ENCODE measurements at places on chromosomes 5 and 9.

- no peak for DNase-seq
Observed at GRCh38 chr5:96459313-96460121, 26.5 kb upstream of the PCSK1 start.

DNA sequence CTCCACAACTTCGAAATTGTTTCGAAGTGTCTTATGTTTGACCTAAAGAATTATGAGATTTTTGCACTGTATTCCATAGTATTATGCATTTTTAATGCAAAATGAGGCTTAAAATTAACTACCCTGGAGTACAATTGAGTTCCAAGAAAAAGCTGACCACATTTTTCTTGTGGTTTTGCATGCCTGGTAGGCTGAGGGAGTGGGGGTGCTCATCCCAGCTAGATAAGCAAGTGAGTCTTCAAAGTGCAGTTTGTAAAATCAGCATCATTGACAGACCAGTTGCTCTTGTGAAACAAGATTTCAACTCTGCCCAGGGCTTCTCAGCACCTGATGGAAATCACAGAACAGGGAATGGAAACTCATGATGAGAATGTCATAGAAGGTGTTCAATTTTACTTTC, 17.0 kb upstream of the NDUFS4 start:
- DNase-seq: no peak

DNA sequence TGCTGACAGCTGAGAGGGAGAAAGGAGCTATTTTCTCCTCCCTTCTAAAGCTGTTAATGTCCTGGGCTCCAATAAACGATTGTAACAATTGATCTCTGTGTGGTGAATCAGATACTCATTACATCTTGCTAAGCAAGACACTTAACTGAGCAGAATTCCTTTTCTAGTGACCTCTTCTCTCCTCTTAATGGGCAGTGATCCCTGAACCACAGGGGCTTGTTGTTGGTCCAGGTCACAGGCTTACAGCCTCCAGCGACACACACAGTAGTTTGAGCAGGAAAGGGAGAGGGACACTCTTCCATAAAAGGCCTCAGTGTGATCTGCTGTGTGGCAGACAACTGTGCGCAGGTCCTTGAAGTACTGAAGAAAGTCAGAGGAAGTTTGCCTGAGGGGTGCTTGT, 58.5 kb upstream of the MYO10 start:
- DNase-seq: no peak

DNA sequence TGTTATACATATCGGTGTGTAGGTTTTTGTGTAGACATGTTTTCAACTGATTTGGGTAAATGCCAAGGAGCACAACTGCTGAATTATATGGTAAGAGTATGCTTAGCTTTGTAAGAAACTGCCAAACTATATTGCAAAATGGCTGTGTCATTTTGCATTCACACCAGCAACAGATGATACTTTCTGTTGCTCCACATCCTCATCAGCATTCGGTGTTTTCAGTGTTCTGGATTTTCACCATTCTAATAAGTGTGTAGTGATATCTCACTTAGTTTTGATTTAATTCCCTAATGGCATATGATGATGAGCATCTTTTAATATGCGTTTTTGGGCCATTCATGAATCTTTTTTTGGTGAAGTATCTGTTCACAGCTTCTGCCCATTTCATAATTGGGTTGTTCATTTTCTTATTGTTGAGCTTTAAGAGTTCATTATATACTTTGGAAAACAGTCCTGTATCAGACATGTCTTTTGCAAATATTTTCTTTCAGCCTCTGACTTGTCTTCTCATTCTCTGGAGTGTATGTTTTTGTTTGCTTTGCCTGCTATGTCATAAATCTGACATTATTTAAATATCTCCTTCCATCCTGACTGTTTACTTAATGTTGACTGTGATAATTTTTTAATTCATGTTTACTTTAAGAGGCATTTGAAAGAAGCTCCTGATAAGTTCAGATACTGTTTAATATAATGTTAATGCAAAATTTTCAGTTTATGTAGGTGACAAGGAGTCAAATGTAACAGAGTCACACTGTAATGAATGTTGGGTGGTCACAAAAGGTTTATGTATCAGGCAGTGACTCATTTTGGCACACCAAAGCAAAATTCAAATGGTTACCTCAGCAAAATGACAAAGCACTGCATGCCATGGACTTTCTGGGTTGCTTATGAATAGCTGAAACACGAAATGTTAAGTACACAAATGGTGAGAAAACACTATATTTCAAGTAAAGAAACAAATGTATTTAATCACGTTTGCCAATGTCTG, 181.1 kb upstream of the DAB2 start:
- no peak for DNase-seq

DNA sequence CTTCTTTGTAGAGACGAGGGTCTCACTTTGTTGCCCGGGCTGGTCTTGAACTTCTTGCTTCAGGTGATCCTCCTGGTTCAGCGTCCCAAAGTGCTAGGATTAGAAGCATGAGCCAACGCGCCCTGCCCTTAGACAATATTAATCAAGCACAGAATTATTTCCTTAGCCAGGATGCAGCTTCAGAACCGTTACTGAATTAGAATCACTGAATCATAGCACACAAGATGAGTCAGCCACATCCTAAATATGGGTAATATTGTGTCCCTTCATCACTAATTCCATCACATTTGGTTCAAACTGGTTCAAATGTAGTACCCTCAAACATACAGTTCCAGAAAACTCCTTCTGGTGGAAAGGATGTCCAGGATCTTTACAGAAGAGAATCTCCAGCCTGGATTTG, 82.7 kb downstream of the BNC2 start:
- DNase-seq: no peak

GRCh38 chr5:1431021-1431811, 14.0 kb downstream of the SLC6A3 start:
- DNase-seq: no peak

DNA sequence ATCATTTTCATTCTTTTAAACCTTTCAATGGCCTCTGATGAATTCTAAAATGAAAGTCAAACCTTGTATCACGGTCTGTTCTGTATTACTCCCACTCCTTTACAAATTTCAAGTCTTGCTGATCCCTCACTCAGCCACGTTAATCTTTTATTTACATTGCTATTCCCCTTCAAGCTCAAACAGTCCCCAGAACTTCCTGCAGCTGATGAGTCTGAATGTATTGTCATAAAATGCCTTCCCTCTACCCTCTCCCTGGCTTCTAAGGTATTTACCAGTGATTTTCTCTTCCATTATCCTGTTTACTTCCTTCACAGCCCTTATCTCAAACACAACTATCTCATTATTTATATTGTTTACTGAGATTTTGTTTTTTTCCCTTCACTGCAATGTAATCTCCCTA, 562.3 kb upstream of the C9orf72 start:
- DNase-seq: no peak

DNA sequence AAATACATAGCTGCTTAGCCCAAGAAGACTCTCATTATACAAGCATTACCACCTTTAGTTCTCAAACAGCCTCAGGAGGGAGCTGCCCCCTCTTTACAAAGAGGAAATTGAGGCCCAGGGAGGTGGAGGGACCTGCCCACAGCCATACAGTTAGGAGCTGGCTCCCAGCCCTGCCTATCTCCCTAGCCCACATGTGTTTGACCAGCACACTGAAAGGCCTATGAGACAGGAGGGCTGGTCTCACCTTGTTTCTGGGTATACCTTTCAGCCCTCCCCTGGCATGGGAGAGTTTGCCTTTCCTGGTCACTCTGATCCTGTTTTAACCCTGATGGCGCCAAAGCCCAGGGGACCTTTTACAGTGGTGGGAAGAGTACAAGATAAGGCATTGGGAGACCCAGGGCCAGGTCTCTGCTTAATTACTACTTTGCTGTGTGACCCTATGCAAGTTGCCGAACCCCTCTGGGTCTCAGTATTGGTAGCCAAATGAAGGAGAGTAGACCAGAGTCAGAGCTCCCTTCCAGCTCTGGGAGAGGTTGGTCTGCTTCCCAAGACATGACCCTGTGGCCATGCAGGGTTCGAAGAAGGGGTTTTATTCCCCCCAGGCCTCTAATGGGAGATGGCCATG, 60.9 kb upstream of the RPL26L1 start:
- DNase-seq: no peak

GRCh38 chr9:97895695-97896332, 26.5 kb downstream of the TRMO start:
- DNase-seq: no peak

DNA sequence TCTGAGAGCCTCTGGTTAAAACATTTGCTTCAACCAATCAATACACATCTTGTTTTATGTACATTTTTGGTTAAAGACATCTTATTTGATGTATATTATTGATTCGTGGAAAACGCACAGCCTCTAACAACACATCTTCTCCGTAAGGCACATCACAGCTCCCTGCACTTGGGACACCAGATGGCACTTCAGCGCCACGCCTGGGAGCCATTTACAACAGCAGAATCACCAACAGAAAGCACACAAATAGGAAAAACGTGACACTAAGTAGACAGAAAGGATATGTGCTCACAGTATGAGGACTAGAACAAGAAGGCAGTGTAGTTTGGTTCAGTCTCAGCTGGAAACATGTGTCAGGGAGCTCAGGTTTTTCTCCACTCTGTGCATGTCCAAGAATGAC, 199.7 kb downstream of the ROR2 start:
- no peak for DNase-seq

DNA sequence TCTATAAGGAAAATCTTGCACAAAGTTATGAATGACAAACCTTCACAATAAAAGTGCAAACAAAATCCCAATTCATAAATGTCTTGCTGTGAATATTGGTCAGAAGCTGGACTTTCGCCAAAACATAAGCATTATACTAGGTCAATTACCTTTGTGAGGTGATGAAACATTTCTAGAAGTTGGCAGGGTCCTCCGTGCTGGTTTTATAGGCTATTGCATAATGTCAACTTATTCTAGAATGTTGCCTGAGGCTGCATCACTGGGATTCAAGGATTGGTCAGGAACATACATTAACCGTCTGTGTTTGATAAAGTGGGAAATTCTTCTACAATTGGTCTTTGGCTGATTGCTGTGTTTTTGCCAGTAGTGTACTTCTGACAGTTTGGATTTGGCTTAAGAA, 49.8 kb upstream of the PALM2AKAP2 start:
- no peak for DNase-seq

DNA sequence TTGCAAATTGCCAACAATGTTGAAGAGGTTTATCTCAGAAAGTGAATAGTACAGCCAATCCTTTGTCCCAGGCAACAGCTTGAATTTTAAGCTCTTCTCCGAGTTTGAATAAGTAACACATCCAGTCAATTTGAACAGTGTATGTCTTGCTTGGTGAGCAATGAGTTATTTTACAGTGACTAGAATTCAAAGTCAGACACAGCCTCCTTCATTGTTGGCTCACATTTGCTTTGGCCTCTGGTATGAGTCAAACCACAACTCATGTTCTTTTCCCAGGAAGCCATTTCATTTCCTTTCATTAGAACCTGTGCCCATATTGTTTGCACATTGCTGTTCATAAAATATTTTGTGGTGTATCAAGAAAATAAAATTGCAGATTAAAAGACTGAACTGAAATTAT, 622.0 kb upstream of the DAB2 start:
- DNase-seq: no peak

- DNase-seq: no peak
Observed at GRCh38 chr5:147750065-147750464, 32.5 kb downstream of the JAKMIP2 start.

DNA sequence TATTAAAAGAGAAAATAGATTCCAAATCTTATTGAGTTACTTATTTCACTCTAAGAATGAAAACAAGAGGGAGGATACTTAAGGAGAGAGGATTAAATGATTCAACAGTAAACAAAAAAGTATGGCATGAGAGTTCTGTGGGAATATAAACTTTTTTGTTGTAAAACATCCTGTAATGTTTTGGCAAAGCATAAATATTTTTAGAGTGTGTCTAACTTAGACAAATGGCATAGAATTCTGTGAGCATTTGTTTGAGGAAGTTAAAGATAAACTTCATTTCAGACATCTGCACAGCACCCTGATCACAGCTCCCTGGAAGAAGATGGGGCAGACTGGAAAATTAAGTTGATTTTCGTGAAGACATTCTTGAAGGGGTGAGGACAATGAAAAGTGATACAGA, 246.8 kb upstream of the HAPLN1 start:
- DNase-seq: no peak

DNA sequence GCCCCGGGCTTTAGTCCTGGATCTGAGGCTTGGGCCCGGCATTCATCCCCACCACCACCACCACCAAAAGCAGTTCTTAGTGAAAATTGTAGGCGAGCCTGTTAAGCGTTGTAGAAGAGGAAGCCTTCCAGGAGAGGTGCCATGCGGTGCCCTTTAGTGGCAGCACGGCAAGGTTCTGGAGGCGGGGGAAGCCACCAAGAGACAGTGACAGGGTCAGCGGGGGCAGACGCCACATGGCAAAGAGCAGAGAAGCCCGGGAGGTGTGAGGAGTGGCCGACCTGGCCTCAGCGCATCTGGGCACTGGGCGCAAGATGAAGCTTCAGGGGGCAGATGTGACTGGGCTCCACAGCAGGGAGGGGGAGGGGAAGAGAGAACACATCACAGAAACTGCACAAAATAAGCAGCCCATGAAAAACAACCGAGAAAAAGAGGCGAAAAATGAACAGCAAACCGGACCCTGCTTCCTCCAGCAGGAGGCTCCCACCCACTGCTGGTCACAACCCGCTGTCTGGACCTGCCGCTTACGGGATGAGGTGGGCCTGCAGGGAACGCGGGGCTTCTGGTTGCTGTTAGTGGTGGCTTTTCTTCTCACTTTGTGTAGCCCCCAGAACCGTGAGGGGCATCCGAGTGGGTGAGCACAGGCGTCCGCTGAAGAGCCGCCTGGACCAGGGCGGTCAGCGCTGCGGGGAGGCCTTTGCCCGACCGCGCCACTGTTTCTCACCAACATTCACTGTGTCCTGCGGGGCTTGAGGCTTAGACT, 4.3 kb downstream of the LRRC14B start:
- no peak for DNase-seq

DNA sequence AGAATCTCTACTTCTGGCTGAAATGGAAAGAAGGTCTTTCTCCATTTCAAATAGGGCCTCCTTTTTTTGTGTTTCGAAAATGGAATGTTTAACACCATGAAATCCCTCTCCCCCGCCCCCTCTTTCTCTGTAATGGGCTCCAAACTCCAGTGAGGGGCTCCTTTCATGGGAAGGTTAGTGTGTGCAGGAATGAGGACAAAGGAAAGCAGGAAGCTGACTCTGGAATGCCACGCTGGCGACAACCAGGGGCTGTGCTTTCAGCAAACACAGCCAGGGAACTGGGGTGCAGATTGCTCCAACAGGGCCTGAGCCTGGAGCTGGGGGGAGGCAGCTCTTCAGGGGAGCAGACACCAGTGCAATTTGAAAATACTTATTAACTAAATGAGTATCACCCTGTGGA, 82.8 kb downstream of the CRB2 start:
- DNase-seq: no peak

- no peak for DNase-seq
Observed at GRCh38 chr9:25427898-25428297, 250.3 kb downstream of the TUSC1 start.

DNA sequence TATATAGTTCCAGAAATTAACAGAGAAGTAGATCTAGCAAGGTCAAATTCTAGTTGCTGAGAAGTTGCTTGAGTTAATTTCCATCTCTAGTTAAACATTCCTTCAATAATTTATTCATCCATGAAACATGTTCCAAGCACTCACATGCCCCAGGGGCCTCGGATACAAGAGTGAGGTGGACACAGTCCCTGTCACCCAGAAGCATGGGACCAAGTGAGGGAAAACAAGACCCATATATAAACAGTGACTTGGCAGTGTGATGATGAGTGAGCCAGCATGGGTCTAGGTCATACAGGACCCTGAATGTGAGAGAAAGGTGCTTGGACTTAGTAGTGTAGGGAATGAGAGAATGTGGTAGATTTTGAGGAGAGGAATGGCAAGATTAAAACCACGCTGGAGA, 216.9 kb downstream of the TTLL11 start:
- DNase-seq: no peak
